Ascending aorta (tissue), 2 donors: ENCODE measurements at places on chromosomes 5 and 9.
A peak's percentile ranks its signal among the peaks of the same experiment; 100 is the strongest.

GRCh38 chr9:91374939-91375338 is 13.2 kb upstream of the AUH start:
- H3K27me3 ChIP-seq: no peaks in the 10 kb centered on the region
- no peak overlapping the region for H3K27ac ChIP-seq
- no peaks in the 10 kb centered on the region for H3K36me3 ChIP-seq
- no peak for DNase-seq

GRCh38 chr9:33791117-33791516 is 4.2 kb upstream of the PRSS3 start:
- no peak overlapping the region for H3K27ac ChIP-seq
- DNase-seq: no peak
- no peaks in the 10 kb centered on the region for H3K36me3 ChIP-seq
- H3K27me3 ChIP-seq: no peaks in the 10 kb centered on the region
- H3K4me1 ChIP-seq: no peaks in the 10 kb centered on the region

DNA sequence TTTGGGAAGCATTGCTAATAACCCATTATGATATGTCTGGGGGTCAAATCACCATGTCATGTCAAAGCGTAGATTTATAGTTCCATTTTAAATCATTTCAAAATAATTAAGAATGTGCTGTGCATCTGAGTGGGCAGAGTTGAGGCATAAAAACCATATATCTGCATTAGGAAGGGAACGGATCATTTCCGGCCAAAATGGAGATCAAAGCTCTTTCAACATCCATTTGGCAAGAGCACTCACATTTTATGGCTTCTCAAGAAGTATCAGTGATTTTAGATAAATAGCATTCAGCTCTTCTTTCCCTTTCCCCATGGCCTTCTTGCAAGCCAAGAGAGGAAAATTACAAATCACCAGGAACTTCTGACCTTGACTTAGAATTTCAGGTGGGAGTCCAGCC is 89.9 kb downstream of the HSPA4 start:
- no peaks in the 10 kb centered on the region for H3K27me3 ChIP-seq
- H3K4me3 ChIP-seq: no peak overlapping the region
- no peaks in the 10 kb centered on the region for H3K36me3 ChIP-seq

DNA sequence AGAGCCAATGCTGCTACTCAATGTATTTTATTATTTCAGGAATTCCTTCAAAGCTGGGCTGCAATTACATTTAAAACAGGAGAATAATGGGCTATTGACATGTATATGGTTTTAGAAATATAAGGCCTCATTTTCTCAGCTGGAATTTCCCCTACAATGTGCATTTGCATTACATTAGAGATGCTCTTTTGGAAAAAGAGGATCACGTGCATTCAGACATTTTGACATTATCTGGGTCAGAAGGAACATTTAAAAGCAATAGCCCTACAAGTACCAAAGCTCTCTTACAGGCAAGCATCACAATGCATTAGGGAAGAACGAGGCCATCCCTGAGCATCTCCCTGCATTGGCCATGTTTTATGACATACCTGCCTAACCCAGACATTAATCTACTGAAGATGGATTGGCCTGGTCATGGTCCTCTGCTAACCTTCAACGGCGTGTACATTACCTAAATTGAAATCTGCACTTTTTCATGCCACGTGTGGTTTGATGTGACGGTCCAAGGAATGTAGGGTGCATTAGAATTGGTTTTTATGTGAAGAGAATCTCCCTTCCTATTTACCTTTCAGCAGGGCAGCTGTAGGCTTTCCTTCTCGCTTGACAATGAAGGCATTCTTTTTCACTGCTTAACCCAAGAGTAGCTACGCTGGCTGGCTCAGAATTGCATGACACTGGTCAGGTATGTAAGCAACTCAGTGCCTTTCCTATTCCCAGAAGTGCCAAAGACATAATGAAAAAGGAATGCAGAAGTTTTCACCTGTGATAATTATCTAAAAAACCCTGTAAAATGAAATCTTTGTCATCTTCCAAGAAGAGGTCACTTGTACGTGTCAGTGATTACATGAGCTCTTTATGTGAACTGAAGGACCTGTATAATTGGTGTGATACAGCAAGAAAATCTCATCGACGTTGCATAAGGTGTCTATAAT is 212.3 kb upstream of the MPDZ start:
- H3K4me3 ChIP-seq: no peak overlapping the region
- no peaks in the 10 kb centered on the region for H3K4me1 ChIP-seq
- peak overlapping the region; percentile 24 for H3K27ac ChIP-seq

GRCh38 chr5:173848986-173849596 is 39.1 kb upstream of the CPEB4 start:
- no peak overlapping the region for H3K4me3 ChIP-seq
- H3K27me3 ChIP-seq: no peaks in the 10 kb centered on the region
- no peaks in the 10 kb centered on the region for H3K36me3 ChIP-seq

GRCh38 chr9:34991607-34992375 is 2.2 kb downstream of the DNAJB5 start:
- peak overlapping the region; percentile 98 for H3K27ac ChIP-seq
- no peaks in the 10 kb centered on the region for H3K27me3 ChIP-seq

DNA sequence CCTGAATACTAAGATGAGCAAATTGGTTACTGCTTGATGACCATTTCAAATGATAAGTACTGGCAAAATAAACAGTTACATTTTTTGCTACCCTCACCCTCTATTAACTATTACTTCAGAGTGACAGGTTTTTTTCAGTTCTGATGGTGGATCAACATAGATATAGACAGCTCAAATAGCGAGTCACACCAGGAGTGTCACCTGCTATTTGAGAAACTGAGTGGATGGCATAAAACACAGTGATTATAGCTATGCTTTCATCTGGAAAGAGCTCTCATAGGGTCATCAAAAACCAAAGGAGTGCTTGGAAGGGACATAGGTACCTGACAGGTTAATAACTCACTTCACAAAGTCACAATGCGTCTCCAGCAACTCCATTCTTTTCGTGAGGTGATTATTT is 244.5 kb upstream of the C9orf72 start:
- H3K27ac ChIP-seq: no peak overlapping the region
- H3K36me3 ChIP-seq: no peaks in the 10 kb centered on the region
- H3K27me3 ChIP-seq: no peaks in the 10 kb centered on the region
- no peak overlapping the region for H3K4me3 ChIP-seq
- DNase-seq: no peak

DNA sequence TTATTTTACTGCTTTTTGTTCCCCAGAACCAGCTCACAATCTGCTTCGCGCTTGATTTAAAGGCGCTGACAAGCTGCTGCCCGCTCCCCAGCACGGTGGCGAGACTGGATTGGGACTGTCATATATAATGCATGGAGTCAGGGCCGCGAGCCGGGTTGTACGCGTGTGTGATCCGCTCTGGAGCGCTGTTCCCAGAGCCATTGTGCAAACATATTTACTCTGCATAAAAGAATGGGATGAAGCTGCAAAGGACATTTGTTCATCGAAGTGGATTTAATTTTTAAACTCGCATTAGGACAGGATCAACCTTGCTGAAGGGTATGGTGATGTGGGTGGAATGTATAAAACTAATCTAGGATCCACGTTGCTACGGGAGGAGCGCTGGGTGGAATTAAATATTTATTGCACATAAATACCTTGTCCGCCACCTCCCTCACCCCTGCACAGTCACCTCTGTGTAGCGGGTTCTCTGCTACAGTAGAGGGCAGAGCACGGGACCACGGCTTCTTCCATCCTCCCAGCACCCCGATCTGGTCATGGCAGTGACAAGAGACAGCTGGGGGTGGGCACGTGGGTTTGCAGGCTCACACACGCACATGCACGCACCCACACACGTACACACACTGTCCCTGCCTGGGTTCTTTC is 18.1 kb upstream of the FCN1 start:
- no peak for DNase-seq
- H3K27me3 ChIP-seq: no peaks in the 10 kb centered on the region
- H3K27ac ChIP-seq: no peak overlapping the region
- H3K36me3 ChIP-seq: no peaks in the 10 kb centered on the region
- no peak overlapping the region for H3K4me3 ChIP-seq

DNA sequence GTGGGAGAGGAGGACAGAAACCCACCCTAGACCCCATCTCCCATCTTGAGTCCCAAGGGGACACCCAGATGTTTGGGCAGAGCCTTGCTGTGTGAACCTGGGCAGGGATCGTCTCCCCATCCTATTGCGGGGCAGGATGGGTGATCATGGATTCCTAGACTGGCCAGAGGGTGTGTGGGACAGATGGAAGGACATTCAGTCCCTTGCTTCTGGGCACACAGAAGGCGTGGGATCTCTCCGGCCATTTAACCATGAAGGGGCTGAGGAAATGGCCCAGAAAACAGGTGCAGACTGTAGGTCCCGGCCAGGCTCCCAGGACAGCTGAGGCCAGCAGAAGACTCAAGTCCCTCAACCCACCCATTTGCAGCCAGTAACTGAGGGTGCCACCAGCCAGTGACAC is 29.9 kb downstream of the PTGES start:
- no peaks in the 10 kb centered on the region for H3K27me3 ChIP-seq
- no peaks in the 10 kb centered on the region for H3K36me3 ChIP-seq
- peaks cover 15% of the 10 kb centered on the region for H3K4me1 ChIP-seq

GRCh38 chr5:87393331-87393730 is 19.4 kb downstream of the CCNH start:
- DNase-seq: no peak
- H3K36me3 ChIP-seq: peaks cover 34% of the 10 kb centered on the region
- no peak overlapping the region for H3K4me3 ChIP-seq
- peak overlapping the region; percentile 47 for H3K27ac ChIP-seq

DNA sequence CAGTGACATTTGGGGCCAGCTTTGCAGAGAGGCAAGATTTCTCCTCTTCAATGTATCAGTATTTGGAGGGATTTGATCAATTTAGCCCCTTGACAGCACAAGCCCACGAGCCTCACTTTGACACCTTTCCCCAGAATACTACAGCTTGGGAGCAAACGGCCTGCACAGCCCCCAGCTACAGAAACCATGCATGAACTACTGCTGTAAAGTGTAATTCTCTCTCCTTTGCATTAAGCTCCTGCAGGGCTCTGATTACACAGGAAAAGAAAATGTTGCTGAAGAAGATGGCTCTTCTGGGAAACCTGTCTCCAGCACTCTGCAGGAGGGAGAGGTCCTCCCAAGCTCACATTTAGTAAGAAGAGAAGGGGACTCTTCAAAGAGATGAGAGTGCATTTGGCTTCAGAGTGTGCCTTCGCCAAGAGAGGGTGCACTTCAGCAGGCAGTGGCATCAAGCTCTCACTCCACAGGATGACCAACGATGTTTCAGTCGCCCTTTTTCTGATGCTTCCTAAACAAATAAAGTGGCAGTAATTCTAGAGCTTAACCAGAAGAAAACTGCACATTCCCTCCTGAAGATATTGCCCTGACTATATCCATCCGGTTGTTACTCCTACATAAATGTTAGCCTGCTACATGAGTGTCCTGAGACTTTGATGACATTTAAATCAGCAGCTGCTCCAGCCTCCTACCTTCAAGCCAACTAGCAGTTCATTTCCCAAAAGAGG is 272.2 kb downstream of the AUH start:
- no peaks in the 10 kb centered on the region for H3K4me1 ChIP-seq
- no peaks in the 10 kb centered on the region for H3K27me3 ChIP-seq
- no peak overlapping the region for H3K4me3 ChIP-seq
- no peak overlapping the region for H3K27ac ChIP-seq
- no peak for DNase-seq

DNA sequence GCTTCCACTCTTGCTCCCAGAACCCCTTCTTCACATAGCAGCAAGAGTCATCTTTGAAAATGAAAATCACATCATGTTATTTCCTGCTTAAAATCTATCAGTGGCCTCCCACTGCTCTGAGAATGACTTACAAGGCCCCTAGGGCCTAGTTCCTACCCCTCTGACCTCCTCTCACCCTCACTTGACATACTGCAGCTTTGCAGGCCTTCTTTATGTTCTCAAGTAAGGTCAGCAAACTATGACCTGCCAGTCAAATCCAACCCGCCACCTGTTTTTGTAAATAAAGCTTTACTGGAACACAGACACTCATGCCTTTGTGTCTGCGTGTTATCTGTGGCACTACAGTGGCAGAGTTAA is 185.7 kb downstream of the NR3C1 start:
- peaks cover 1% of the 10 kb centered on the region for H3K36me3 ChIP-seq
- H3K4me3 ChIP-seq: no peak overlapping the region
- no peak overlapping the region for H3K27ac ChIP-seq
- DNase-seq: no peak
- H3K4me1 ChIP-seq: peaks cover 3% of the 10 kb centered on the region
